ENCODE measurements at places on chromosomes 7 and 10. TPM values are rescaled to one million over a fixed set of nuclear protein-coding genes. Genes with fewer than 3 reads are reported as not detected.

SORCS1 gene
- 0.54 TPM for total RNA-seq

- no peaks in the 10 kb centered on the region for H3K27me3 ChIP-seq
- peaks cover 17% of the 10 kb centered on the region for H3K36me3 ChIP-seq
- peaks cover 8% of the 10 kb centered on the region for H3K4me1 ChIP-seq
- peak; percentile 72 for DNase-seq
- H3K4me3 ChIP-seq = no peak overlapping the region
- H3K27ac ChIP-seq = no peak overlapping the region
These were observed 33.9 kb downstream of the CACUL1 start for GRCh38 chr10:118720685-118721538.

CALY gene
- not detected for total RNA-seq

GRCh38 chr10:83677795-83678194 is 461.5 kb upstream of the GHITM start:
- DNase-seq = no peak
- H3K36me3 ChIP-seq = no peaks in the 10 kb centered on the region
- H3K27ac ChIP-seq = no peak overlapping the region
- no peak overlapping the region for H3K4me3 ChIP-seq

GRCh38 chr7:66535414-66536329 is 93.0 kb upstream of the KCTD7 start:
- H3K4me1 ChIP-seq = no peaks in the 10 kb centered on the region

VWA2 gene
- total RNA-seq = not detected

GRCh38 chr10:33376476-33376875 is 42.0 kb upstream of the NRP1 start:
- H3K36me3 ChIP-seq = no peaks in the 10 kb centered on the region
- H3K4me1 ChIP-seq = peaks cover 17% of the 10 kb centered on the region
- H3K27me3 ChIP-seq = no peaks in the 10 kb centered on the region
- no peak overlapping the region for H3K4me3 ChIP-seq
- H3K27ac ChIP-seq = no peak overlapping the region

TEX47 gene
- total RNA-seq = not detected

MMRN2 gene
- total RNA-seq = 1.5 TPM

DNA sequence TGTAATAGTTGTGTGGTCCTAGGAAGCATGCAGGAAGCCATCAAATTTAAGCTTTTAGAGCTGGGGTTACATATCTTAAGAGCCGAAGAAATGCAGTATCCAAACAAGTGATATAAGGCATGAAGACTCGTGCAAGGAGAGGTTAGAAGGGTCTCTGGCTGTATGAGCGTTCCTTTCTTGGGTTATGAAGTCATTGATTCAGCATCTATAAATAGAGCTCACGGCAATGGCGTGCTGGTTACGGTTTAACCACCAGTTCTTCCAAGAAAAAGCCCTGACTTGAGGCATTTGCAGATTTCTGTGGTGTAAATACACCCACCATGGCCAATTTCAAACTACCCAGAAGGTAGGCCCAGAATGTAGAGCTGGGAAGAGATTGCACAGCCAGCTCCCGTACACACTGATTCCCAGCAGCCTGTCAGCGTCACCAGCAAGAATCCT is 72.0 kb upstream of the KAT6B start:
- no peak for DNase-seq
- H3K27me3 ChIP-seq = no peaks in the 10 kb centered on the region
- no peaks in the 10 kb centered on the region for H3K4me1 ChIP-seq
- no peak overlapping the region for H3K27ac ChIP-seq
- H3K36me3 ChIP-seq = no peaks in the 10 kb centered on the region
